ENCODE measurements at places on chromosomes 11 and 22. TPM values are rescaled to one million over a fixed set of nuclear protein-coding genes. Genes with fewer than 3 reads are reported as not detected.

DNA sequence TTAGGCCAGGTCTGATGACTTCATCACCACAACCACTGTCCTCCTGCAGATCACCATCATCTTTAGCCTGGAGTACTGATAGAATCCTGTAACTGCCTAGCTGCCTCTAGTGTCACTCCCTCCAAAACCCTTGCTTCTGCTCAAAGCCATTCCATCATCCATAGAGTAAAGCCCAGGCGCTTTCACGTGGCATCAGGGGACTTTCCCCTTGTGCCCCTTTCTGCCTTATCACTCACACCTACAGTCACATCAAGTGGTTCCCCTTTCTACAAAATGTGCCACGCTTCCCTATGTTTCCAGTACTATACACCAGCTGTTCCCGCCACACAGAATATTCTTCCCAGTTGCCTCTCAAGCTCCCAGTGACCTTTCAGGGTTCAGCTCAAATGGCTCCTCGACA is 75.9 kb downstream of the MN1 start:
- DNase-seq: no peak

- no peak for DNase-seq
Observed at GRCh38 chr11:107598225-107599139, 7.5 kb downstream of the ELMOD1 start.

GRCh38 chr11:129444274-129444673 is 68.6 kb downstream of the BARX2 start:
- DNase-seq: no peak

DNA sequence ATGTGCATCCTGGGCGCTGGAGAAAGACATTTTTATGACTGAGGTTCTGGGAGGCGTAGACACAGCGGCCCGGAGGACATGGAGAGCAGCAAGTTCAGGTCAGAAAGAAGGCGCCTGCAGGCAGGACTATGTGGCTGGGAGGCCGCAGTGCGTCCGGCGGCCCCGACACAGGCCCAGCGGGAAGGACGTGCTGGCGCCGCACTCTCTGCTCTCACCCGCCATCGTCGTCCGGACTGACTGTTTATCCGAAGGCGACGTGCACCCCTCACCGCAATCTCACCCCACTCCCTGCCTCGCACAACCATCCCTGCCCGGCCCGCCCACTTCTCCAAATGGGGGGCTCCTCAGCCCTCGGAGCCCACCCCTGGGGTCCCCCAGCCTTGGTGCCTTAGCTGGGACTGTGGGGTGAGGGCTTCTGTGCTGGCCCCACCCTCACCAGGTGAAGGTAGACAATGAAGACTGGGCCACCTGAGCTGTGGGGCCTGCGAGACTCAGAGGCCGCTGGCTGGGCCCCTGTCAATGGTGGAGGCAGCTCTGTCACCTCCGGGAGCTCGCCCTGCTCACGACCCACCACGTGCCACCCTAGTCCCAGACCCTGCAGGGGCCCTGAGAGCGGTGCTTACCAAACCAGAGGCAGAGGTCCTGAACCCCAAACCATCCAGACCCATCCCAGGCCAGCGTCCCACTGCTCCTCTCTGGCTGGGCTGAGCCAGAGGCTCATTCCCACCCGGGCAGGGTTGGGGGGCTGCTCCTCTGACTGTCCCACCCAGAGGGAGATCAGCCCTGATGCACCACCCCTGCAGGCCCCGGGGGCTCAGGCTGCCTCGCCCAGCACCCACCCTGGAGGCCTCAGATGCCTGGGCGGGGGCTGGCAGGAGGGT is 16.2 kb upstream of the MUC5B start:
- DNase-seq: no peak

- no peak for DNase-seq
Observed at GRCh38 chr11:134313821-134314607, 17.8 kb upstream of the GLB1L2 start.

GRCh38 chr22:37267135-37267587 is 15.1 kb upstream of the CYTH4 start:
- DNase-seq: peak; percentile 59

DNA sequence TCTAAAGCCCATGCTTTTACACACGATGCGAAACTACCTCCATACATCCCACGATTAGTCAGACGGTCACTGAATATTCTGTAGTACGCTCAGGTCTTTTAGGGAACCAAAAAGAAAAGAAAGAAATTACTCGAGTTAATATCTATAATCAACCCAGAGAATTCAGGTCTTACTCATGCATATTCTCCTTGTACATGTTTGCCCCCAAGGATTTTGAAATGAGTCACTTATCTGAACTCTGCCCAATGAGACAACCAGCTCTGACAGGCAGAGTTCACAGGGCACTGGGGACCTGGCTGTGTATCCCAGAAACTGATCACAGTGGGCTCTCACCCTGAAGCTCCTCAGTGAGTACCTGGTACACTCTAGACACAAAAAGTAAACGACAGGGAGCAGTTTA is 29.2 kb downstream of the RASSF10 start:
- no peak for DNase-seq

DNA sequence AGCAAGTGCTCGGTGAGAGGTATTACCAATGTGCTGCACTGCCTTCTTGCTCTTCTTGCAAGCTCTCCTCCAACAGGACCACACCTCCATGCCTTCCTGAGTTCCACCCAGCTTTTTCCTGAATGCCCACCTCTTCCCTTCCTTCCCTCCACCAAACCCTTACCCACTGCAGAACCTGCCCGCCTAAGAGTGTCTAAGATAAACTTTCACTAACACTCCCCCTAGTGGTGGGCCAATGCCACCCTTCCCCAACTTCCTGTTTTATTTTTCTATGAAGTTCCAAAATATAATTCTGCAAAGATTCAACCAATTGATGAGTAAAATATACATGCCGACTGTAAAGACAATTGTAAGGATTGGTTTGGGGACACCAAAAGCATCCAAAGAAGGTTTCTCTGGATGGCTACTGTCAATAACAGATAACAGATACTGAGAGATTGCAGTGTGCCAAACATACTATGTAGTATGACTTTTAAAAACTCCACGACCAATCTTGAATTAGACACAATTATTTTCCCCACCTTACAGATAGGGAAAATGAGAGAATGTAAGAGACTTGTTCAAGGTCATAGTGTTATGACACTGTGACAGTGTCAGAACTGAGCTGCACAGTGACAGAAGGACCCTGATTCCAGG is 38.6 kb upstream of the BMAL1 start:
- DNase-seq: no peak

The SCGB1A1 gene
- not detected for total RNA-seq
